ENCODE measurements at places on chromosomes 16 and 17. TPM values are rescaled to one million over a fixed set of nuclear protein-coding genes. Genes with fewer than 3 reads are reported as not detected.

Gene CCL4L2
- total RNA-seq = not detected

Gene FBXW10B
- 1.3 TPM for total RNA-seq

Gene GTF3C1
- 135 TPM for total RNA-seq

- no peak for DNase-seq
Observed at GRCh38 chr17:32485261-32486110, 1.3 kb upstream of the CDK5R1 start.

- no peak for DNase-seq
Observed at GRCh38 chr16:72164691-72165090, 7.3 kb downstream of the PMFBP1 start.

DNA sequence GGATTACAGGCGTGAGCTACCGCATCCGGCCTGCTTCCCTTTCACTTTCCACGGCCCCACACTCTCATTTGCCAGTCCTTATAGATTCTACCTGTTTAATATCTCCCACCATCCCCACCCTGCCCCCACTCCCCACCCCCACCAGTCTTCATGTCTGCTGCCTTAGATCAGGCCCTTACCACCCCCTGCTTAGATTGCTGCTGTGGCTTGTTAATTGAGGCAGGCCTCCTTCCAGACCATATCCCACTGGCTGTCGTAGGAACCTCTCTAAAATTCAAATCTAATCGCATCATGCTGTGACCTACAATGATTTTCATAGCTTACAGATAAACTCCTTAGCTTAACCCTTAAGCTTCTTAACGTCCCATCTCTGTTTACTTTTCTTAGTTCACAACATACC is 4.9 kb downstream of the IQCK start:
- DNase-seq = no peak

DNA sequence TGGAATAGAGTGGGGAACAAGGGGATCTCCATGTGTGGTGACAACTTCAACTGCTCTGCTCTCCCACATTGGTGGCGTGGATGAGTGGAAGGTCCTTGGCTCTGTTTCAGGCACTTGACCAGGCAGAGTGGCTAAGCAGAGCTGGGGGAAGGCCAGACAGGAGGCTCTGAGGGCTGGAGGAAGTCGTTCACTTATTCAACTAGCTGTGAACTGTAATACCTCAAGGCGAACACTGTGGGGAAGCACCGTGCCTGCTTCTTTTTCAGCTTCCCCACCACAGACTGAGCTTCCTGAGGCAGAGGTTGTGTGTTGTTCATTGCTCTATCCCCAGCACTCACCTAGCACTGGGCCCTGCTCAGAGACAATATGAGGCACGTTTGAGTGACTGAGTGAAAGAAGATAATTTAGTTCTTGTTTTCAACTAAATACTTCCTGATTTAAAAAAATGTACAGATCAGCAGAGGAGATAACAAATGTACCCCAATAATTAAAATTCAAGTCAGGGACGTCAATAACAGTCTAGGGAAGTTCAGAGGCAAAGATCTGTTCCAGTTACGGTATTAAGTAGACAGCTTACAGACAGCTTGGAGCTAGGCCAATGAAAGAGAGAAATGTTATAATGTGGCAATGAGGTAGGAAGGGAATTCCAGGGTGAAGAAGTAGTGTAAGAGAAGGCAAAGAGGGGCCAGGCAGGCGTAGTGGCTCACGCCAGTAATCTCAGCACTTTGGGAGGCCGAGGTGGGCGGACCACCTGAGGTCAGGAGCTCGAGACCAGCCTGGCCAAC is 34.7 kb downstream of the MYO18A start:
- DNase-seq = peak; percentile 79

DNA sequence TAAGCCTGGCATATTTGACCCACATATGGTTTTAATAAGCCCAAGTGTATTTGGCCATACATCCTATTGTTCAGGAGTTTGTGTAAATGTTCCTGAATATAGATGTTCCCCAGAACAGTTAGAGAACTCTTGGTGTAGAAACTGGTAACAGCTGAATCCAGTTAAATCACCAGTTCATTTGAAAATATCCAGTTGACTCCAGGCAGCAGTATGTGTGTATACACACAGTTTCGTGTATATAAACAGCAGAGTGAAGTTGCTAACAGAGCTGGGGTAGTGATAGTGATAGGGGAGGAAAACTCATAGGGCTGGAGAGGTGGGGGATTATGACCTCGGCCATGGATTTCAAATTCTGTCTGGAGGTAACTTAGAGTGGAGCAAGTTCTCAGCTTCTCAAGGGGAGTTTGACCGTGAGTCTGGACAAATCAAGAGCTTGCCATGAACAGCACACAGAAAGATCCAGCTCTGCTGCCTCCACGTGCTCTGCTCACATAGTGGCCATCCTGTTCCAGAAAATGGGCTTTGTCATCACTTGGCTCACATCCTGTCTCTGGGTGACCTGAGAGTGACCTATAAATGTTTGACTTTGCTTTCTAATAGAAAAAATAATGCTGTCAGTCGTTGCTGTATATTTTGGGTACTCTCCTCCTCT is 30.6 kb upstream of the MMD start:
- DNase-seq = peak; percentile 39

DNA sequence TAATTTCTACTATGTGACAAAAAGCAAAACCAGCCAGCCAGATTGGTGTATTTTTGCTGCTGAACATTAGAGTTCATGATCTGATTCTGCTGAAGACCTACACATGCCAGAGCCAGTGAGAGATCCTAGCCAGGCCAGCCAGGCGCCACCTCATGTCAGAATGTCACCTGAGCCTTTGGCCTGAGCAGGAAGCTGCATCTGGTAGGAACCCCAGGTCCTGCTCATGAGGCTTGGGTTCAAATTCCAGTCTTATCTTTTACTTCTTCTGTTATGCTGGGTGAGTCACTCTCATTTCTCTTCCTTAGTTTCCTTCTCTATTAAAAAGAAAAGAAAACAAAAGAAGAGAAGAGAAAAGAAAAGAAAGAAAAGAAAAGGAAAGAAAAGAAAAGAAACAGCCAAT is 585.1 kb upstream of the CDH5 start:
- no peak for DNase-seq

Data from myocyte (in vitro differentiated cells).